ENCODE measurements at places on chromosomes 5 and 9.

DNA sequence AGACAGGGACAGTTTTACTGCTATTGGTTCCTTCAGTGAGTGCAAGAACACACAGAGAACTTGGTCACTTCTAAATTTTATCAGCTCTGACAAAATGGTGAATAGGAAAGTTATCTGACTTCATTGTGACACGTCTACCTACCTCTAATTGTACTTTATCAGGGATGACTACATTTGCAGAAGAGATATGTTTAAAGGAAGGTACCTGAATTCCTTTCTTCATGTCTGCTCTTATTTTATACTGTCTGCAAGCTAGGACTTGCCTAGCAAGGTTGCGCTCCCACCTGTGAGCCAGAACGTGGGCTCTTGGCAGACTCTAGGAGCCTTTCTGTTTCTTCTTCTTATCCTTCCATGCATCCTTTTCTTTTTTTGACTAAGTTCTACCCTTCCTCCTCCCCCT, 1.6 kb downstream of the SLC27A6 start:
- no peak for DNase-seq

GRCh38 chr9:134863941-134864820, 16.4 kb upstream of the FCN2 start:
- DNase-seq: no peak

GRCh38 chr5:150641824-150642566, 1.5 kb downstream of the SYNPO start:
- no peak for DNase-seq

- no peak for DNase-seq
Observed at GRCh38 chr5:180350711-180351465, 2.2 kb downstream of the GFPT2 start.

DNA sequence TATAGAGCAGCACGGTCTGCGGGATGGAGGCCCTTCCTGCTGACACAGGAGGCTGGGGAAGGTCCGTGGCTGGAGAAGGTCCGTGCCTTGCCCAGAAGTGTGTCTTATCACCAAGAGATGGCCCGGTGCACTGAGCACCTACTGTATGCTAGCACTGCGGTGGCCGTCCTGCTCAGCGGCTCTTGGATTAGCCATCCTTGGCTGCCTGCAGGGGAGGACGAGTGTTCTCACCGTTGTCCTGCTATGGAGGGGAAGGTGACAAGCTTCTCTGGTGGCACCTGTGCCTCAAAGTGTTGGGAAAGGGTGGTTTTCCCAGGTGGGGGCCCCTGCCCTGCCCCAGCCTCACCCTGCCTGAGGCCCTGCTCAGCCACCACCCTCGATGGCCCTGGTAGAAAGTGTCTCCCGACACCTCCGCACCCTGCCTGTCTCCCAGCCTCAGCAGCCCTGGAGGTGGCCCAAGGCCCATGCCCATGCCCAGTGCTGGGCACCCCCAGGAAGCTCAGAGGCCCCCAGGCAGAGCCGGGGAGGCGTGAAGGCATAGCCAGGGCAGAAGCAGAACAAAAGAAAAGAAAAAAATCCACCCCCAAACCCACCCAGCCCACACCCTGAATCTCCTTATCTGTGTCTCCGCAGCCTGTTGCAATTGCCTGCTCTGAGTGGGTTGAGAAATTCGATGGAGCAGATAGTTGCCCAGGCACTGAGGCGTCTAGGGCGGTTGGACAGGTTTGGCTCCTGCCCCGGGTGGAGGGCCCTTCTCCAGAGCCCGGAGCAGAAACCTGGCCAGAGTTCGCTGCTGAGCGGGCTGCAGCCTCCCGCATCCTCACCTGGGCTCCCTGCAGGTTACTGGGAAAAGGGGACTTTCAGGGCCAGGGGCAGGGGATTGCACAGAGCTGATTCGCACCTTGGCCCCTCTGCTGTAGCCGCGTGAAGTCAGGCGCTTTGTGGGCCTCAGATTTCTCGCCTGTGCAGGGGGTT, 30.5 kb downstream of the RXRA start:
- no peak for DNase-seq

All from T follicular helper cell (primary cell).